ENCODE measurements at places on chromosomes 16 and 17. TPM values are rescaled to one million over a fixed set of nuclear protein-coding genes. Genes with fewer than 3 reads are reported as not detected.

Gene ZP2
- not detected for total RNA-seq

Gene KRT39
- not detected for total RNA-seq

DNA sequence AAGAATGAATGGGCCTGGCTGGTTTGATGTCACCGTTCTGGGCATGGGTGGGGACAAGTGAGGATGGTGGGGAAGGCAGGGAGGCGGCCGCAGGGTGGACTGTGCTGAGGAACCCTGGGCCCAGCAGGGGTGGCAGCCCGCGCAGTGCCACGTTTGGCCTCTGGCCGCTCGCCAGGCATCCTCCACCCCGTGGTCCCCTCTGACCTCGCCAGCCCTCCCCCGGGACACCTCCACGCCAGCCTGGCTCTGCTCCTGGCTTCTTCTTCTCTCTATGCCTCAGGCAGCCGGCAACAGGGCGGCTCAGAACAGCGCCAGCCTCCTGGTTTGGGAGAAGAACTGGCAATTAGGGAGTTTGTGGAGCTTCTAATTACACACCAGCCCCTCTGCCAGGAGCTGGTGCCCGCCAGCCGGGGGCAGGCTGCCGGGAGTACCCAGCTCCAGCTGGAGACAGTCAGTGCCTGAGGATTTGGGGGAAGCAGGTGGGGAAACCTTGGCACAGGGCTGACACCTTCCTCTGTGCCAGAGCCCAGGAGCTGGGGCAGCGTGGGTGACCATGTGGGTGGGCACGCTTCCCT, 6.5 kb upstream of the SERPINF1 start:
- peak; percentile 3 for ATAC-seq

GRCh38 chr16:8892101-8892575, 10.0 kb downstream of the LITAFD start:
- ATAC-seq = peak; percentile 4

DNA sequence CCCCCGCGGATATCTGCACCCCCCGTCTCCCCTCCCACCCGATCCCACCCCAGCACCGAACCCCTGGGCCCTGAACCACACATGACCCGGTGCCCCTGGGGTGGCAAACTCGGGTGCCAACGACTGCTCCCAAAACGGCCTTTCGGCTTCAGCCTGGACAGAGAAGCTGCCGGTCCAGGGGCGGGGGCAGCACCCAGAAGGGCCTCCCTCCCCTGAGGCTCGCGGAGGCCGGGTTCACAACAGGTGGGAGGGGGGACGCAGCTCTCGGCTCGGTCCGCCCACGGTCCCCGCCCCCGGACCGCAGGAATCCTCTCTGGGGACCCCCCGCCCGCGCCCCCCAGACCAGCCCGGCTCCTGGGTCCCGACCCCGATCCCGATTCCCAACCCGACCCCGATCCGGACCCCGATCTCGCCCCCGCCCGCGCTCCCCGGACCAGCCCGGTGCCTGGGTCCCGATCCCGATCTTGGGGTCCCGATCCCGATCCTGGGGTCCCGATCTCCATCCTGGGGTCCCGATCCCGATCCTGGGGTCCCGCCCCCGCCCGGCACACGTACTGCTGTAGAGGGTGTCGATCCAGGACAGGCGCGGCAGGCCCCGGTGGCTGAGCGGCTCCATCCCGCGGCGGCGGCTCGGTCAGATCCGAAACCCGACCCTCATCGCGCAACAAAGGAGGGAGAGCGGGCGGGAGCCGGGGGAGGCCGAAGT, 516 bp downstream of the ABR start:
- peak; percentile 5 for ATAC-seq

- ATAC-seq = no peak
Measured at GRCh38 chr17:55496094-55496881, 15.0 kb downstream of the SMIM36 start.

Measured in esophagus mucosa (tissue), 1 donor.